Activated CD4-positive, alpha-beta T cell treated with anti-CD3 and anti-CD28 coated beads, Interleukin-2, amount 50 U/mL, for 16 hours (primary cell): ENCODE measurements at places on chromosomes 11 and 22.

GRCh38 chr11:133038850-133039249 is 493.5 kb downstream of the OPCML start:
- DNase-seq, result no peak

DNA sequence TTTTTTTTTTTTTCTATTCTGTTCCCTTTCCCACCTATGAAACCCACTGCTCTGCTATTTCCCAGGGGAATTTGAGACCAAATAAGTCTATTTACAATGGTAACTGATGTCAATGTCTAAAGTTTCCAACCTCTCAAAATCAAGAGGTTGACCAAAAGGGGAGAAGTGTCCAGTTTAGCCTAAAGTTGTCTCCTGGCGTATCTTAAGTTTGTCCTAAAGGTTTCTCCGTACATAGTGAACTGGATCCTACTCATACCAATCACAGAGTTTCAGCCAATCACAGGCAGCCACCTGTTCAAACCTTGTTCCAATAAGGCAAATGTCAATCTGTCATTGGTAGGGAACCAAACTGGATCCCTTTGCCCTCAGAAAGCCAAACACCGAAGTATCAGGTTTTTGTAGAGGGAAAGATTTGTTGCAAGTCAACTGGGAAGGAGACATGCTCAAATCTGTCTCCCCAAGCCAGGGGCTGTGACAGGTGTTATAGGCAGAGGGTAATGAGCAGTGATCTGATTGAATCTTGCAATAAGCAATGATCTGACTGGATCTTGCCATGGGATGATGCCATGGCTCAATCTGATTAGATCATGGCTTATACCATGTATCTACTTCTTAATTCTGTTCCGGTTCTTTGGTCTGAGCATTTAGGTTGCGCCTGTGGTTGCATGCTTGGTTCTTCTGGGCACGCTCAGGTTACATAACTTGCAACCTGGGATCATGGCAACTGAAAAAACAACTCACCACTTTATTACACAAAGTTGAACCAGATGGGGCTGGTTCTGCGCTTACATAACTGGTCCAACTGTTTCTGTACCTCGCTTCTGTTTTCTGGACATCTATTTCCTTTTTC is 1.1 kb upstream of the VPS37C start:
- DNase-seq, result peak; percentile 37

DNA sequence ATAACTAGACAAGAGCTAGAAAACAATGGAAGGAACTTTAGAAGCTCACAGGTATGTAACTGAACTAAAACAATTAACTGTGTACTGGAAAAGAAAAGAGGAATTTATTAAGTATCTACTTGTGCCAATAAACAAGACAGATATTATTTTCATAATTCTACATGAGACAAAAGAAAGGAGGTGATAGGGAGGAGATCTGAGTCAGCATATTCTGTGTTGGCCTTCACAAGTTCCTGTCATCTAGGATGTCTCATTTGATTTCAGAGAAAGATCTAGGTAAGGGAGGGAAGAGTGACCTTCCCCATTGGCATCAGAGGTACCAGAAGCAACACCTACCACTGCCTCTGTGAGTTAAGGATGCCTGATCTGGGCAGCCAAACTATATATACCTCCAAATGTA is 34.8 kb upstream of the TEAD1 start:
- DNase-seq, result no peak

GRCh38 chr11:67374571-67375281 is 1.3 kb upstream of the CLCF1 start:
- no peak for DNase-seq

GRCh38 chr11:5705688-5706087 is 16.1 kb downstream of the TRIM22 start:
- no peak for DNase-seq

DNA sequence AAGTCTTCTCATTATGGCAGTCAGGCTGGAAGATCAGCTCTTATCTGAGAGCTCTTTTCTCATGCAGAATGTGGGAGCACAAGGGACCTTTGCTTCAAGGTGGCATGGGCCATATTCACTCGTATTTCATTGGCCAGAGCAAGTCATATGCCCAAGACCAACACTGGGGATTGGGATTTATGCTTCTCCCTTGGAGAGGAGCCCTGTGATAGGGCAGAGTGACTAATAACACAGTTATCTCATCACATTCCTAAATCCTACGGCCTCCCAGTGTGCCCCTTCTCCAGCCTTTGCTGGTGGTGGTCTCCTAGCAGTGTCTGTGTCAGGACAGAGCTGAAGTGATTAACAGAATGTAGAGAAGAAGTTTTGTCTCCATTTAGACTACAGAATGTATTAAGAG is 48.6 kb downstream of the SYT9 start:
- no peak for DNase-seq

DNA sequence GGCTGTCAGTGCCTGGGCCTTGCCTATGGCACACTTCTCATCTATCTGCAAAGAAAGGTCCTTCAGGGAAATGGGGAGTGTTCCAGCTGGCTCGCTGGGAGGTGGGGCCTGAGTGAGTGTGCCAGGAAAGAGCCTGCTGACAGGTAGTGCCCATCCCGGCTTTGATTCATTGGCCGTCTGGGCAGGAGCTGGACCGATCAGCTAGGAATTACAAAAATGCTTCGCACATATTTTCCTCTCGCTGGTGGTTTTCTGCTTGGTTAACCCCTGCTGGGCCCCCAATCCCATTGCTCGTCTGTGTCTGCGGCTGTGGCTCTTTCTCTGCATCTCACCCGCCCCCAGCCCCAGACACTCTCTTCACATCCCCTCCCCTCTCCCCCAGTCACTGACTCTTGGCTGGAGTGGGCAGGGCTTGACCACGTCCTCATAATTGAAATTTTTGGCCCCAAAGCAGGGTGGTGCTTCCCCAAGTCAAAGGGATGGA is 10.8 kb downstream of the LIF start:
- no peak for DNase-seq

DNA sequence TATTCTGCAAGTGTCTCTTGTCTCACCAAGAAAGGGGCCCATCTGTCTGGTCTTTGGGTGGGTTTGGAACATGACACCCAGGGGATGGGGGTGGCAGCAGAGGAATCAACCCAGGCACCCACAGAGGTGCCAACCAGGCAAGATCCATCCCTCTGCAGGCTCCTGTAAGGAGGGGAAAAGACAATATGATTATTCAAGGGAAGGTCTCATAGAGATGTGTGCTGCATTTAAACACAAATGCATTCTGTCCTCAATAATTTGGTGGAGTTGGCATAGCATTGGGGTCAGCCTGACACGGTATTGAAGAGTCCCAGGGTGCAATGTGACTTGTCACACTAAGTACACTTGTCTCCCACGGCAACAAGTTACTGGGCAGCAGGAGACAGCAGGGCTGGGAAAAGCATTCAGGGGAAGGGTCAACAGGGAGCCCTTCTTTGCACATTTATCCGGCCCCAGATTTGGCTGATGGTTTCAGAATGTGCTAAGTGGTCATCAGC is 33.1 kb upstream of the SPON1 start:
- DNase-seq, result no peak

GRCh38 chr11:8601376-8602133 is 7.5 kb upstream of the STK33 start:
- DNase-seq, result no peak

DNA sequence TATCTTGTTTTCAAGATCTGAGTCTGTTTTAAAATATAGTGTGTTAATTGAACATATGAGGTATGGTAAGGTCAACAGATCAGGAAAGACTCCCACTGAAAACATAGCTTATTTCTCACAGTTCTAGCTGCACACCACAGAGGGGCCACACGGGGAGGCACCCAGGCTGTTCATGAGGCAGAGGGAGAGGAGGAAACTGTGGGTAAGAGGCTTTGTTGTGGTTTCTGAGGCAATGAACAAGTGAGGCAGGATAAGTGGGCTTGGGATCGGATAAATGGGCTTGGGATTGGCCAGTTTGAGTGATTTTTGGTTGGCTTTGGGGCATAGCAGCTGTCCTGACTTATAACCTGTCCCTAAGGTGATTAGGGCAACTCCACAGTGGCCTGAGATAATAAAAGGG is 242.1 kb downstream of the LUZP2 start:
- DNase-seq, result no peak

DNA sequence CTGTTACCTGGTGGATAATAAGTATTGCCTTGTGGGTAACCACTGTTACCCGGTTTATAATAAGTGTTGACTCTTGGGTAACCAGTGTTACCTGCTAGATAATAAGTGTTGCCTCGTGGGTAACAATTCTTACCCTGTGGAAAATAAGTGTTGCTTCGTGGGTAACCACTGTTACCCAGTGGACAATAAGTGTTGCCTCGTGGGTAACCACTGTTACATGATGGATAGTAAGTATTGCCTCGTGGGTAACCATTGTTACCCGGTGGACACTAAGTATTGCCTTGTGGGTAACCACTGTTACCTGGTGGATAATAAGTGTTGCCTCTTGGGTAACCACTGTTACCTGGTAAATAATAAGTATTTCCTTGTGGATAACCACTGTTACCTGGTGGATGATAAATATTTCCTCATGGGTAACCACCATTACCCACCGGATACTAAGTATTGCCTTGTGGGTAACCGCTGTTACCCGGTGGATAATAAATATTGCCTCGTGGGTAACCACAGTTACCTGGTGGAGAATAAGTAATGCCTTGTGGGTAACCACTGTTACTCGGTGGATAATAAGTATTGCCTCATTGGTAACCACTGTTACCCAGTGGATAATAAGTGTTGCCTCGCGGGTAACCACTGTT is 8.7 kb upstream of the NXPE4 start:
- no peak for DNase-seq

GRCh38 chr22:50610581-50610980 is 10.0 kb downstream of the MAPK8IP2 start:
- no peak for DNase-seq

DNA sequence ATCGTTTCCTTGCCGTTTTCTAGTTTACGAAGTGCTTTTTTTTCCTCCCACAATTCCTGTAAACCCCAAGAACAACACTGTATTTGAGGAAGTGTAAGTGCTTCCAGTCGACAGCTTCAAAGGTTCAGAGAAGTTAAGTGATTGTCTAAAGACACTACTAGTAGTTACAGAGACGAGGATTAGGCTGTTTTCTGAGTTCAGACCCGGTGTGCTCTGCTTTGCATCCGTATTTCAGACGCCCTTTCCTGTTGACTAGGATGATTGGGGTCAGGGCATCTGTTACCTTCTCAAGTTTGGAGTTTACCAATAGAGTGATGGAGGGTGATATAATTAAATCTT is 430 bp downstream of the CLP1 start:
- no peak for DNase-seq

DNA sequence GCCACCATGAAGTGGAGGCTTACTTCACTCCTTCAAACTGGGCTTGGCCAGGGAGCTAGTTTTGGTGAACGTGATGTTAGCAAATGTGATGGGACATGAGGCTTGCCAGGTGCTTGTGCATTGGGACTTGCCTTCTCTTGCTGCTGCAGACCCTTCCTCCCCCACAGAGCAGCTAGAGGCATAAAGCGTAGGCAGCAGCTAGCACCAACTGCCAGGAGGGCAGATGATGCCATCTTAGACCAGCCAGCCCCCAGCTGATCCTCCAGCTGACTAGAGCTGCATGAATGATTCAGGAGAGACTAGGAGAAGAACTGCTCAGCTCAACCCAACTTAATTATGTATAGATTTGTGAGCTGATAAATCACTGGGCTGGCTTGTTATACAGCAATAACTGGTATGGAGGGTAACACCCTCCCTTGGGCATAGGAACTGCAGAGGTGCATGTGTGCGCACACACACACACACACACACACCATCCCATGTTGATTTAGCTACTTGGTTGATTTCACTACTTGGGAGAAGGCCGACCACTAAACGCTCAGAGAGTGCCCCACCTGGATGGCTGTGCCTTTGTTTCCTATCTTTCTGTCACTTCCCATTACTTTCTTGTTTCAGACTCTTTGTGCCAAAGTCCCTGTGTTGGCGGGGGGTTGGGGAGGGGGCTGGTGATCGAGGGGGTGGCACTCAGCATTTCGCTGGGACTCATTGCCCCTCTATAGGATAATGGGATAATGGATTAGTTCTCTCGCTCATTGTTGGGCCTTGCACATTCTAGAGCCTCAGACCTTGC is 202.8 kb downstream of the ADAMTS15 start:
- DNase-seq, result no peak

DNA sequence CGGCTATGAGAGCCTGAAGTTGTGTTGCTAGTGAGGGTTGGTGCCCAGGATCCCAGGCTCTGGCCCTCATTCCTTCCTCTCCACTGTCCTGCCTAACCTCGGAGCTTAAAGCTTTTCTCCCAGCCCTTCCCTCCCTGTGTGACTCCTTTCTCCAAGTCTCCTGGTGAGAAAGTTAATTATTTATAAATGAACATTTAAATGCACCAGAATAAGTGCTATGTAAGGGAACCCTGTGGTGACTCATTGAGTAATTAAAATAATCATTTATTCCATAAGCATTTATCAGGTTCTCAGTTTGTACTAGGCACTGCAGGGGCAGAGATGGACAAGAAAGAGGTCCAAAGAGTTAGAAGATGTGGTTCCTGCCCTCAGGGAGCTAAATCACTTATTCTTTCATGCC is 89.1 kb upstream of the ISX start:
- DNase-seq, result no peak

DNA sequence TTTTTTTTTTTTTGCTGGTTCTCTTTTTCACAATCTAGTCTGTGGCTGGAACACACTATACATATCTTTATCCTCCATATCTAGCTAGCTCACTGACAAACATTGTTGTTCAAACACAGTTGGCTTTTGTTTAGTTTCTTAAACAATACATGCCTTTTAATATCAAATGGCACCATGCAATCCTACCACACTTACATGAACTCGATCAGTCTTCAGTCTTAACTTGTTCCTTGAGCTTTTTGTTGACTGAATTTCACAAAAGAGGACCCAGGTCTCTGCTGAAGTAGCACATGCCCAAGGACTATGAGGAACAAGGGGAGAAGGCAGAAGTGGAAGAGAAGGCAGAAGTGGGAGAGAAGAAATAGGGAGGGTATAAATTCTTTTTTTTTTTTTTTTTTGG is 25.5 kb downstream of the TMEM123 start:
- no peak for DNase-seq

- peak; percentile 41 for DNase-seq
Measured at GRCh38 chr11:47863189-47863897, 15.2 kb upstream of the NUP160 start.

GRCh38 chr11:108758458-108758857 is 93.6 kb downstream of the DDX10 start:
- no peak for DNase-seq

GRCh38 chr11:114131461-114131864 is 72.0 kb downstream of the ZBTB16 start:
- peak; percentile 59 for DNase-seq

- no peak for DNase-seq
Measured at GRCh38 chr11:1500466-1501420, 14.2 kb upstream of the MOB2 start.

- no peak for DNase-seq
Measured at GRCh38 chr11:31820438-31820818, 9.3 kb upstream of the PAX6 start.

- peak; percentile 41 for DNase-seq
Measured at GRCh38 chr22:31451709-31452571, 37.7 kb downstream of the EIF4ENIF1 start.

GRCh38 chr11:109383306-109383705 is 38.7 kb upstream of the C11orf87 start:
- no peak for DNase-seq

GRCh38 chr11:78961247-78961646 is 386.6 kb upstream of the NARS2 start:
- DNase-seq, result no peak
